Spinal cord (tissue), 10 donors: ENCODE measurements at places on chromosomes 12 and 14.
A peak's percentile ranks its signal among the peaks of the same experiment; 100 is the strongest.

DNA sequence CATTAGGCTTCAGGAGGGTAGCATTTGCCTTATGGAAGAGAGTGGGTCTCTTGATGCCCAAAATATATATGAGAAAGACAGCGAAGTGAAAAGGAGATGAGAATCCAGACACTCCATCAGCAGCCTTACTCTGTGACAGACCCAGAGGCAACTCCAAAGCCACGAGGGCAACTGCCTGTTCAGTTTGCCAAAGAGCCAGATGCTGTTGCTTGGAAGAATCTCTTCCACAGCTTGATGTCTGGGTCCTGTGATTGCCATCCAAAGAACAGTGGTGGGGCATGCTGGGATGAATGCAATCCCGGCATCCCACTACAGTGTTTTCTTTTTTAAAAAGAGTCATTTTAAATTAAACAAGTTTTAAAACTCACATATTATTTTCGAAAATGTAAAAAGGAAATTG lies 10.9 kb upstream of the OTX2 start:
- no peak for DNase-seq

GRCh38 chr12:77842430-77842829 lies 11.7 kb downstream of the NAV3 start:
- no peak for DNase-seq

- no peak for DNase-seq
Measured at GRCh38 chr12:57370072-57370471, 60.8 kb downstream of the R3HDM2 start.

- no peak for DNase-seq
Measured at GRCh38 chr12:8156845-8157244, at the start of gene ZNF705A. Gene ZNF705A (plus strand): TSS chr12:8157015. CDS start chr12:8172626, 15,611 bp downstream.

- DNase-seq = no peak
Measured at GRCh38 chr14:67602995-67603545, 3.0 kb upstream of the PIGH start.

- DNase-seq = peak; percentile 73
Measured at GRCh38 chr12:130916241-130916911, 37.3 kb upstream of the ADGRD1 start.

DNA sequence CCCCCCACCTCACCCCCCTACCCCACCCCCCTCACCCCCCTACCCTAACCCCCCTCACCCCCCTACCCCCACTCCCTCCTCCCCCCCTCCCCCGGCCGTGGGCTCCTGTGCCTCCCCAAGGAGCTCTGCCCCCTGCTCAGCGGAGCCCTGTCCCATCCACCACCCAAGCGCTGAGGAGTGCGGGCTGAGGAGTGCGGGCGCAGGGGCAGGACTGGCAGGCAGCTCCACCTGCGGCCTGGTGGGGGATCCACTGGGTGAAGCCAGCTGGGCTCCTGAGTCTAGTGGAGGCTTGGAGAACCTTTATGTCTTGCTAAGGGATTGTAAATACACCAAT lies 2.3 kb upstream of the JPH4 start:
- no peak for DNase-seq

- DNase-seq = no peak
Measured at GRCh38 chr14:44414646-44415045, 92.4 kb downstream of the FSCB start.

GRCh38 chr14:75702122-75702521 lies 41.1 kb downstream of the TTLL5 start:
- DNase-seq = peak; percentile 53

DNA sequence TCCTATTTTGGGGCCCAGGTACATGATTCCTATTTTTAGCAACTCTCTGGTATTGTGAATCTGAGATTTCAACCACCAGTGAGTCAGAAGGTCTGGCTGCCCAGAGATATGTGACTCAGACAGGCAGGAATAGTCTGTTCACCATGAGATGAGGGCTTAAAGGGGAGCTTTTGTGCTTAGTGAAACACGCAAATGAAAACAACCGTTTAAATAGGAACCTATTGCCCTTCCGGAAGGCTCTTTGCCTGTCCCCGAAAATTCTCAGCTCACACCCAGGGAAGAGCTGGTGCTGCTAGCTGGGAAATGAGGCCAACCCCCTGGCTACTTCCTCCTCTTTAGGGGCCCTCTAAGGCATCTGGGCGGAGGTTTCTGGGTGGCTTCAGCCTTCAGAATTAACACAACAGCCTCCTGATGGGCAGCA lies 283.6 kb downstream of the CACNA1C start:
- no peak for DNase-seq

DNA sequence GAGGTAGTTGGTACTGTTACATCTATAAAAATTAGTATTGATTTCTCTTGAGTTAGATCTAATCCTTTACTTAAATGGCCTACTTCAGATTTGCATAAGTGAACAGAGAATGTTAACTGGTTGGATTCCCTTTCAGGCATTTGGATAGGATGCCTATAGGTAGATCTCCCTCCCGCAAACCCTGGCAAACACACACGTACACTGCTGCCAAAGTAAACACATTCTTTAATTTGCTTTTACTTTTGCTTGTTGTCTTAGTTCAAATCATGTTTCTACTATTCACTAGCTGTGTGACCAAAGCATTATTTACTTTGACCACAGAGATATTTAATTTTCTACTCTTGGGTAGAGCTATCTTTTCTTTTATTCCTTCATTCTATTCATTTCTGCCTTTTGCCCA lies 936.1 kb upstream of the FBXO33 start:
- no peak for DNase-seq

DNA sequence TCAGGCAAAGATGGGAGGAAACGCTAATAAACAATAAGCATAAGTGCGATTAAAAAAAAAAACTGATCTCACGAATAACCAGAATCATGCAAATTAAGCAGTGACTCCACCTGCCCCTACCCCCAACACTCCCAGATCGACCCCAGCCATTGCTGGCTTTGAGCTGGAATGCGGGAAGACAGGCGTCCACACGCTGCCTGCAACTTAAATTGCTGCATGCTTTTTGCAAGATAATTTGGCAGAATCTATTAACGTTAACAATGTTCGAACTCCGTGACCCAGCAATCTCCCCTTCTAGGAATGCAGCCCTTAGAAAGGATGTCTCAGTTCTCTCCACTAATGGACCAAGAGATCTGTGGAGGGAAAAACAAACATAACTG lies 935 bp upstream of the CKB start:
- no peak for DNase-seq

- DNase-seq = no peak
Measured at GRCh38 chr12:89247967-89248366, 104.3 kb downstream of the DUSP6 start.

GRCh38 chr12:99810718-99811593 lies 163.4 kb downstream of the GARIN6 start:
- DNase-seq = peak; percentile 13

- no peak for DNase-seq
Measured at GRCh38 chr12:42473561-42473960, 116.0 kb downstream of the PRICKLE1 start.

DNA sequence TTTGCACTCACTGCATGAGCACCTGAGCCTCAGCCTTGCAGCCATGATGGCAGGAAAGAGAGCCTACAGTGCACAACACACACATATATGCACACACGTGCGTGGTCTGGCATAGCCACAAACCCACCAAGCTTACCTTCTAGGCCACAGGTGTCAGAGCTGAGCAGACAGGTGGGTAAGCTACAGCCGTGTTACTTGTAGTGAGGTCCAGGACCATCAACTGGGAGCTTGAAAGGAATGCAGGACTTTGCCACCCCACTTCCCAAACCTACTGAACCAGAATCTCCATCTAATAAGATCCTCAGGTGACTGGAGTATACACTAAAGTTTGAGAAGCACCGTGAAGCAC lies 2.7 kb downstream of the ASIC1 start:
- no peak for DNase-seq

DNA sequence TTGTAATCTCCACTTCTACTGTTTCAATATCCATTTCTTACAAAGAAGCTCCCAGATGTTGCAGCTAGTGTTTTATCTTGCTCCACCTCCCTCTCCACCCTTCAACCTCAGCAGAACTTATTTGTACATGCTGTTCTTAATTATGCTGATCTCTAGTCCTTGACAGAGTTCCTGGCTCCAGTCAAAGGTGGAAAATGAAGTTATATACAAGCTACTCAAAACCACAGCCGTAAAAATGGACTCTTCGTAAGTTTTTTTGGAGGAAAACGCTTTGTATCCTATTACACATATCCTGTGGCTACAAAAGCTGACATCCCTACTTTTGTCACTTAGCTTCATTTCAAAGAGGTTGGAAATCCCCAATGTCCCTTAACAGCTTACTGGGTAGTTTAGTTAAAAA lies 1.3 kb downstream of the CLEC1A start:
- no peak for DNase-seq

GRCh38 chr14:52069307-52070050 lies 620 bp upstream of the NID2 start:
- DNase-seq = peak; percentile 41

GRCh38 chr14:53786045-53786444 lies 170.6 kb downstream of the BMP4 start:
- no peak for DNase-seq

DNA sequence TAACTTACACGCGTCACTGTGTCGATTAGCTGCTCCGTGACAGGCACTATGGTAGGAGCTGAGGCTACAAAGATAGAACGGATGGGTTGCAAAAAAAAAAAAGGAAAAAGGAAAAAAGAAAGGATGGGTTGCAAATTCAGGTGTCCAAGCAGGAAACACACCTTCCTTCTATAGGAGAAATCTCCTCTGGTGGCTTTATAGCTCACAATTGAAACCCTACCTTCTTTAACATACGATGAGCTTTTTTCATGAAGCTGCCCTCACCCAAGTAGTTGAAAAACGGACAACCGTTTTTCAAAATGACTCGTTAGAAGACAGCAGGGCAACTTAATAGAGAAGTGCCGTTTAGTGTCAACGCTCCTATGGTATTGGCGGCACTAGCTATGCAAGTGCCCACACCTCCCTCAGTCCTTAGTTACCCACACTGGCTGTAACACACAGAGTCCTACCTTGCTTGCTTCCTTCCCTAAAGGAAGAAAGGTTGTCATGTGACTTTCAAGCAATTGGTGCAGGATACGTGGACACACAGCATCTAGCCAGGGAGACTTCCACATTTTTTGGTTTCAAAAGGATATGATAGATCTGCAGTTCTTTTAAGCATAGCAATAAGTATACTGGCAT lies 682 bp upstream of the TRIP11 start:
- DNase-seq = peak; percentile 49

GRCh38 chr12:26062566-26062965 lies 62.3 kb downstream of the BHLHE41 start:
- DNase-seq = no peak

- no peak for DNase-seq
Measured at GRCh38 chr12:52606581-52607218, 5.4 kb upstream of the KRT72 start.

DNA sequence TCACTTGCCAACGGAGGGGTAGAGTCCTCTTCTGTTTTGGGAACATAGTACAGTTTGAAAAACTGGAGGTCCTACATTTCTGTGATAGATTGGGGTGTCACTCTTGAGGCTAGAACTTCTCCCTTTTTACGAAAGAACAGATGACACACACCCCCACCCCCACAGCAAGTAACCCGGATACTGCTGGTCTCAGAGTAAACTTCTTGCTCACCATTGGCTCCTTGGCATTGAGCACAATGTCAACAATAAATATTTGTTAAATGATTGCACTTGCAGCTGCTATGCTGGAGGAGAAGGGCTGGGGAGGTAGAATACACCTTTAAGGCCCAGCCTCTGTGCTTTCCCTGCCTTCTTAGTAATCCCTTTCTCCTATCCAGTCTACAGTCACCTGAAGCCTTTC lies 149.8 kb downstream of the TGFB3 start:
- no peak for DNase-seq

DNA sequence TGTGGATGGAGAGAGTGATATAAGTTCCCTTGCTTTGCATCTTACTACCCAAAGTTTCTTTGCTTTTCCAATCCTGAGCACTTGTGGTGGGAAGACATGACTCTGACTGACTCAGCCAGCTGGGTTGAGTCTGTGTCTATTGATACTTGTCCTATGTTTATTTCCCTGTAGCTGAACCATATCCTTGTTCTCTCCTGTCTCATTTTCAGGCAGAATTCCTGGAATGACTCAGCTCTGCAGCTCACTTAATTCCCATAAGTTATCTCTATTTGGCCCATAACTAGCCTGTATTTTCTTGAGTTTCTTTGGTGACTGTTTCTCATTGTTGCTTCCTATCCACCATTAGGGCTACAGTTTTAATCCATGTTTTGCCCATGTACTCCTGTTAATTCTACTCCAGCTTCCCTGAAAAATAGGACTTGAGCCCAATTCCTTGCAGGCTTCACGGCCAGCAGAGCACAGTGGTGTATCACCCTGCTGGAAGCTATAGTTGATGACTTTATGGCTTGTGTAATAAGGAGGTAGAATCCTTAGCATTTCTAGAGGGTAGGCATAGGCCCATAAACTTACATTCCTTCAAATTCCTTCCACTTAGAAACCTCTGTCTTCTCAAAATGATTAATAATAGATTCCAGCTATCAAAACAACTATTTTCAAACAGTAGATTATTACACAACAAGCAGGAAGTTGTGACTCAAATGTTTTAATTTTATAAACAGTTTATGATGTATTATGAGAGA lies 183.1 kb downstream of the TMTC3 start:
- DNase-seq = no peak

- DNase-seq = no peak
Measured at GRCh38 chr12:72836194-72836593, 564.0 kb downstream of the TRHDE start.

- DNase-seq = no peak
Measured at GRCh38 chr12:114480337-114481199, 74.6 kb upstream of the TBX5 start.

- peak; percentile 52 for DNase-seq
Measured at GRCh38 chr12:7806863-7807487, 17.8 kb downstream of the NANOG start.

GRCh38 chr12:88448337-88448915 lies 131.8 kb downstream of the KITLG start:
- DNase-seq = no peak

- DNase-seq = no peak
Measured at GRCh38 chr12:51901121-51901817, 6.0 kb upstream of the ACVRL1 start.

DNA sequence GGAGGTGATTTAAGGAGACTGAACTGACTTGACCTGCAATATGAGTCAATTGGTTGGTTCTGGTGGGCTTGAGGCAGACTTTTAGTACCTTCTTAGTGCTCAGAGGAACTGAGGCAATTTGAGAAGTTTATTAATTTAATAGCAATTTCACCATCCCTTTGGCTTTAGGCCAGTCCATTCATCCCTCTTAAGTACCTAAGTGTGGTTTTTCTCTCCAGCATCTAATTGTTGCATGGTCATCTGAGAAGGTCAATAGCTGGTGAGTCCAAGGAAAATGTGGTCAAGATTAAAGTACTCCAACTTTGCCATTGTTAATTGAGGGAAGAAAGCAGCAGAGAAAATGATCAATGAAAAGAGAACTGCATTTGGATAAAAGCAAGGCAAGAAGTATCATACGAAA lies 115.4 kb upstream of the DYRK2 start:
- no peak for DNase-seq
